ENCODE measurements at places on chromosomes 4 and X.

GRCh38 chr4:4590546-4590945 is 48.7 kb upstream of the STX18 start:
- DNase-seq: no peak

- no peak for DNase-seq
These were observed 8.2 kb upstream of the IQCM start for GRCh38 chr4:149823769-149824221.

DNA sequence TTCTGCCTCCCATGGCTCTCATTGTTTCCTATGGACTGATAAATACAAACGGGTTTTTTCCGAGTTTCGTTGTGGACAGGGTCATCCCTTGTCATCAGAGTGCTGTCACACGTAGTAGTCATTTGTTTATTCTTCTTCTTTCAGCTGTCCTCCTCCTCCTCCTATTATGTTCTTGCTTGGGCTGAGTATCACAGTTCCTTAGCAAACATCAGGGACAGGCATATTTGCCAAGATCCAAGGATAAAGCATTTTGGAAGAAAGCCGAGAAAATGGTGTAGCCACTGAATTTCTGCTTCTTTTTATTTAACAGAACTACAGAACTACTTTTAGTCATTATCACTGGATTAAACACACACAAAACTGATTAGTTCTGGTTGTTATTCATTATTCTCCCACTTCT is 167.9 kb downstream of the MAML3 start:
- no peak for DNase-seq

GRCh38 chr4:56255820-56256219 is 131.5 kb downstream of the AASDH start:
- no peak for DNase-seq

DNA sequence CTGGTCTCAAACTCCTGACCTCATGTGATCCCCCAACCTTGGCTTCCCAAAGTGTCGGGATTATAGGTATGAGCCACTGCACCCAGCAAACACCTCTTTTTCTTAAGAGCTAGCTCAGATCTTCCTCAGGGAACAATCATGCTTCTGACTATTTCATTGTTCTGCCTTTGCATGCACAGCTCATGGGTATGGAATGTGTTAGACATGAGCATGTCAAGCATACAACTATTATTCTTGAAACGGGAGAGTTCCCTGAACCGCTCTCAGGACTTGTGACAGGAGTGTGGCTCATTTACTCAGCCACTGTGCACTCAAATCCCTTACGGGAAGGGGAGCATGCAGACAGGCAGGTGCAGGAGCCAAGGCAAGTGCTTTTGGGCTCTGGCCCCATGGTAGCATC is 231.7 kb upstream of the TAPT1 start:
- DNase-seq: no peak

DNA sequence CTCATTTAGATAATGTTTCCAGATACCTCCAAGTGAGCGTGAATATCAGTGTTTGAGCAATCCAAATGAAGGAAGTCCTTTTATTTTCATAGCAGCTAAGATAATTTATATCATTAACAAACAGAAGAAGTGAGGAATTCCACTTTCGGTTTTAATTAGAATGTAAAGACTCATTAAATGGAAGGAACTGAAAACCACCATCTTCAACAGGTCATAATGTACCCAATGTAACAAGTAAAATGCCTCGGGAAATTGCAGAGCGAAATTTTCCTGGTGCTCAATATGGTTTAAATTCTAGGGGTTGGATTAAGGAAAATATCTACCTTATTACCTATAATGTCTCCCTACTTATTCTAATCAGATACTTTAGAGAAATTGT is 33.9 kb upstream of the SLC9A7 start:
- no peak for DNase-seq

GRCh38 chr4:98166025-98166730 is 22.9 kb upstream of the STPG2 start:
- no peak for DNase-seq

DNA sequence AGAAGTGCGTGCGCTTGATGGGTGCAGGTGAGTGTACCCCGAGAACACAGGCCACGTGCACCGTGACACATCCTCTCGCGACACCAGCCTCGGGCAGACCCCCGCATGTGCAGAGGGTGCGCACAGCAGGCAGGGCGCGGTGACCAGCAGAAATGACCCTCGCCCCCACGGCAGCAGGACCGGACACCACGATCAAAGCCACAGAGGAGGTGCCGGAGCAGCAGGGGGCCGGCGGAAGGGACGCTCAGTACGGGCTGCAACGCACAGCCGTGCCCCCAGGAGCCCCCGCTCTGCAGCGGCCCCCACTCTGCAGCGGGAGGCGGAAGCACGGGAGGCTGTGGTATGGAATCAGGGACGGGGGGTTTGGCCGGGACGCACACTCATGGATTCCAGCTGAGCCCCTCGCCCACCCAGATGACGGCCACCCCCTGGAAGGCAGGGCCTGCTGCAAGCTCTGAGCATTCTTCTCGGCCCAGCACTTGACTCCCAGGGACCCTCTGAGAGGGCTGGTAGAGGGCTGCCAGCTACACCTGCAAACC is 17.1 kb downstream of the PPP2R3B start:
- no peak for DNase-seq

- DNase-seq: no peak
These were observed 581.8 kb downstream of the NLGN4X start for GRCh38 chrX:5646818-5647217.

DNA sequence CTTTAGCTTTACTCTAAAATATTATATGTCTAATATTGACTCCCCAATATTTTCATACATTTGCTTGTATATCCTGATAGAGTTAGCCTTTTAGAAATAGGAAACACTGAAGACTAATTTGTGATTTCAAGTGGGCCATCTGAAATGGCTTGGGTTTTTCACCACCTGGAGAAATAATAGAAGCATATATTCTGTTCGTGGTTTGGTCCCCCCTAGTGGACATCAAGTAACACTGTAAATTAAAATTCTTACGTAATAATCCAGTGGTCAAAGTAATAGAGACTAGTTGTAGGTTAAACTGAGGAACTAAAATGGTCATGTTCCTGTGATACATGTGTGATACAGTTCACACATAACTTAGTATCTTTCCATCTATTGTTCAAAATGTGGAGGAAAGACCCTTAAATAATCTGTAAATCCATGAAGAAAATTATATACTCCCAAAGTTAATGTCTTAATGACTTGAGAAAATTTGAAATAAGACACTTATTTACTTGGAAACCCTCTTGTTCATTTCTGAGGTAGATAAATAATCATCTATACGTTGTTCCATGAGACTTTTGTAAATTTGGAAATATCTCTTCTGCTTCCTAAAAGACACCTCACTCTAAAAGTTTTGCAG is 79.8 kb upstream of the SMARCAD1 start:
- DNase-seq: no peak

- no peak for DNase-seq
These were observed at the start of gene FHL1 for GRCh38 chrX:136147315-136147901. FHL1 (plus strand) TSS chrX:136147533.

GRCh38 chr4:15413623-15414019 is 14.2 kb upstream of the C1QTNF7 start:
- DNase-seq: no peak

GRCh38 chr4:110139111-110139510 is 59.3 kb downstream of the ELOVL6 start:
- no peak for DNase-seq

DNA sequence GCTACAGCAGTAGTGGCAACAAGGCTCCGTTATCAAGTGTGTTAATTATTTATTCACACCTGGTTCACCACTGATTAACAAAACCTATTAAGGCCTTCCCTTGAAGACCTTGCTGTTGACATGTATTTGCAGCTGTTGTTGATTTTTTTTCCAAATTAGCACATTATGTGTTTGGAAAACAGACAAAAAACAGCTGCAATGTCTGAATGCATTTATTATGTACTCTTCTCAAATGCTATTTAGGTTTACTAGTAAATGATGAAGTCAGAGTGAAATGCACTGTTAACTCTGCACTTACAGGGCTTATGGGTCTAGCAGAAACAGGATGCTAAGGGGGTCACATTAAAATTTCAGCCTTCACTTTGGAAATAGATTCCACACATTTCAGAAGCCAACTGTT is 99.5 kb upstream of the PCDH7 start:
- DNase-seq: no peak

GRCh38 chrX:114798907-114799306 is 215.0 kb downstream of the HTR2C start:
- DNase-seq: no peak

- peak; percentile 26 for DNase-seq
These were observed 778 bp downstream of the CASP3 start for GRCh38 chr4:184648313-184649025.

DNA sequence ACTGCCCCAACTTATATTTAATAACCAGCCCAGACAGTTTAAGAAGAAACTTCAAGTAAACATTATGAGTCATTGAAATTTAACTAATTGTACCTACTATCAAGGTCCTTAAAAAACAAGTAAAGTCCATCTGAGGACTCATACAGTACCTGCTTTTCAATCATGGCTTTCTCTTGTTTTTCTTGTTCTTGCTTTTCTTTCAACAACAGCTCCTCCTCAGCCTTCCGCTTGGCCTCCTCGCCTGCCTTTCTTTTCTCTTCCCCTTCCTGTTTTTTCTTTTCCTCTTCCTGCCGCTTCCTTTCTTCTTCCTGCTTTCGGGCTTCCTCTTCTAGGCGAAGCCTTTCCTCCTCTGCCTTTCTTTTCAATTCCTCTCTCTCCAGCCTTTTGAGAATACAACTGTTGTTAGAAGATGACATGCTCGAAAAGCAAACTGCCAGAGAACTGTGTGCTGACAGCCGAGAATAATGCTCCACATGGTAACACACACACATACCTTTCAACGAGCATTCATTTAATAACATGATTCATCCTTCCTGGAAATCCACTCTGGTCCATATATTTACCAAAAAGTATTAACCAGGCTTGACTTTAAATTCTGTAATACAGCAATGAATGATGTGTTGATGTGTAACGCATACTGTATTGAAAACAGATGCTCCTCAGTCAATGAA is 25.2 kb upstream of the BCLAF3 start:
- DNase-seq: no peak

GRCh38 chr4:3740256-3740655 is 25.9 kb upstream of the ADRA2C start:
- DNase-seq: no peak

- no peak for DNase-seq
These were observed 73.9 kb downstream of the AMOT start for GRCh38 chrX:112766774-112767173.

- no peak for DNase-seq
These were observed 69.1 kb downstream of the FBXL5 start for GRCh38 chr4:15586066-15586465.

DNA sequence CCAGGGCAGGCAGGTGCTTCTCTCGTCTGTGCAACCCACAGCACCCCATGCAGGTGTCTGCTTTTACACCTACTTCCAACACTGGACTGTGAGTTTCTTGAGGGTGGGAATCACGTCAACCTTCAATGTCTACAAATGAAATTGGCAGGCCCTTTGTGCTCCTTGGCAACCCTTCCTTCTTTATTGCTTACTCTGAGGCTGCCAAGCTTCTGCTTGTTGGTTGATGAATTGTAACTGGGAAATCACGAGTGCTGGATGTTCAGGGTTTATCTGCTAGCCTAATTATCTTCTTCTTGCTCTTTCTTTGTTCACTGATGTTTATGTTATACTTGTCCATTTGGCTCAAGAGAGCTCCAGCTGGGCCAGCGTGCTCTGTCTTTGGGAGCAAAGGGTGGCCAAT is 2.5 kb upstream of the DGAT2L6 start:
- no peak for DNase-seq

DNA sequence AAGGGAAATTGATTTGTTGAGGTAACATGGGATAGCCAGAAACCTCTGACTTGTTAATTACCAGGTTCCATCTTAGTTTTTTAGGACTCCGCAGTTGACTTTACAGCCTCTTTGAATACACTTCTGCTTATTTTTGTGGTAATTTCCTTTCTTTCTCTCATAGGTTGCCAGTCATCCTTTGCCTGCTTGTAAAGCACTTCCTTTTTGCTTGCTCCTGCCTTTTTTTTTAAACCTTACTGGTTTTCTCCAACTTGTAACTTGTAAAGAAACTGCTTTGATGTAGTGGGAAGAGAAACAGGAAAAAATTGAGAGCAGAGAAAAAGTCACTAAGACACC is 2.6 kb downstream of the PGK1 start:
- DNase-seq: no peak

DNA sequence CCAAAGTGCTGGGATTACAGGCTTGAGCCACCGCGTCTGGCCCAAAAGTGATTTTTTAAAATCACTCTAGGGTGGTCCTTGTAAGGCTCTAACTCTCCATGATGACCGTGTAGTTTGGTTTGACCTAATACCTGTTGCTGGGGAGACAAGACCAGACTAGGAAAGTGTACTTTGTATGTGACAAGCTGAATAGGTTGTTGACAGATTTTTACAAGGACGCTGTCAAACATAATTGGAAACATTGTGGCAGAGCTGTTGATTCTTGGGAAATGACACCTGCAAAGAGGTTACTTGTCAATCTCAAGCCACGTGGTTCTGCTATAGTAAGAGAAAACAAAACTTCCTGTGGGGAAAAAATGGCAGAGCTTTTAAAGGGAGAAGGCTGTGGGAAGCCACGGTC is 802.4 kb upstream of the HS3ST1 start:
- DNase-seq: no peak

- DNase-seq: no peak
These were observed 53.3 kb downstream of the RTL5 start for GRCh38 chrX:72078411-72078810.

DNA sequence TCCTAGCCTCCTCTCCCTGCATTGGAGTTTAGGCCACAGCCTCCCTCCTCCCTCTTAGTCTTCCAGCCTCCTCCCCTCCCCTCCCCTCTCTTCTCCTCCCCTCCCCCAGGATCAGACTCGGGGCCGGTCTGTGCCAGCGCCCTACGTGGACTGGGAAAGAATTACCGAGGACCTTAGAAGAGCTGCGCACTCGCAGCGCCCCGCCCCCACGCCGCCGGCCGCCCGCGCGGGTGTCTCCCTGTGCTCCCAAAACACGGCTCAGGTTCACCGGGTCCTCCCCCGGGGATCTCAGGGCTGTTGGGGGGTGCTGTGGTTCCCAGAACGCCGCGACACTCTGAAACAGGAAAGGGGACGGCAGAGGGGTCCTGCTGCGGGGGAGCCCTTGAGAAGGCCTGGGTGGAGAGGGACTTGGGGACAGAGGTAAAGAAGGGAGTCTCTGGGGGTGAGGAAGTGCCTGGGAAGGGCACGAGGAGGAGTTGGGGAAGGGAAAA is 122.3 kb upstream of the TBL1X start:
- no peak for DNase-seq

DNA sequence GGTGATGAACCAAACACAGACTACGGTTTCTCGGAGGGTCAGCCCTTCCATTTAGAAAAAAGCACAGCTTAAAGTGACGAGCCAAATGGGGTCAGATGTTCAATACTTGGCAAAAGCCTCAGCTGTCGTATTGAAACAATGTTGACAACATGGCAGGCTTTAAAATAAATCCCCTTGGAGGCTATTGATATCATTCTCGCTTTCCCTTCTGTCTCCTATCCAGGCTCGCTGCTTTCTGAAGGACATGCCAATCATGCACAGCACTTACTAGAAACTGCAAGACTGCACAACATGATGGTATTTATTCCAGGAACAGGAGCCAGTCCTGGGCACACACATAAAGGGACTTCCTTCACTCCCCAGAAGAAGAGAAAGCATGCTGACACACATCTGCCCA is 137.9 kb downstream of the SLC7A11 start:
- DNase-seq: no peak

Measured in stimulated activated CD8-positive, alpha-beta memory T cell treated with anti-CD3 and anti-CD28 coated beads, Interleukin-4, amount 100 ng/mL, for 4 hours (primary cell).